Mesendoderm (in vitro differentiated cells): ENCODE measurements at places on chromosomes 2 and 18.

GRCh38 chr18:48785091-48785614 is 165.6 kb downstream of the SMAD7 start:
- no peak overlapping the region for H3K27ac ChIP-seq
- DNase-seq: no peak
- no peak overlapping the region for H3K4me3 ChIP-seq
- no peaks in the 10 kb centered on the region for H3K27me3 ChIP-seq

DNA sequence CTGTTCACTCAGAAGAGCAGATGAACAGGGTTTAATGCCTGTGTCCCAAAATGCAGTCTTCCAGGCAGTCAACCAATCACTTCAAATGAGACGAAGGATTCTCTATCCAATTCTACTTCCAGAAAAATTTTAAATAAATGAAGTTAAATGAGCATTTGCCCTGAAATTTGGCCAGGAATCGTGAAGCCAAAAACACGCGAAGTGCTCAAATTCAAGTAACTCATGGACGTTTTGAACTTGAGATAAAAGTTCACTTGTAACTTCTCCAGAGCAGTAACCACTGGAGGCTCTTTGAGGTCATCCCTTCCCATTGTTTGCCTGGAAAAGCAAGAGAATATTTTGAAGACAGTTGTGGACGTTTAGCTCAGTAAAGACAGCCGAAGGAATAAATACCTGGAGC is 928.5 kb downstream of the NRXN1 start:
- no peak overlapping the region for H3K4me3 ChIP-seq
- no peak for DNase-seq
- no peaks in the 10 kb centered on the region for H3K27me3 ChIP-seq
- H3K27ac ChIP-seq: no peak overlapping the region
- H3K36me3 ChIP-seq: no peaks in the 10 kb centered on the region

DNA sequence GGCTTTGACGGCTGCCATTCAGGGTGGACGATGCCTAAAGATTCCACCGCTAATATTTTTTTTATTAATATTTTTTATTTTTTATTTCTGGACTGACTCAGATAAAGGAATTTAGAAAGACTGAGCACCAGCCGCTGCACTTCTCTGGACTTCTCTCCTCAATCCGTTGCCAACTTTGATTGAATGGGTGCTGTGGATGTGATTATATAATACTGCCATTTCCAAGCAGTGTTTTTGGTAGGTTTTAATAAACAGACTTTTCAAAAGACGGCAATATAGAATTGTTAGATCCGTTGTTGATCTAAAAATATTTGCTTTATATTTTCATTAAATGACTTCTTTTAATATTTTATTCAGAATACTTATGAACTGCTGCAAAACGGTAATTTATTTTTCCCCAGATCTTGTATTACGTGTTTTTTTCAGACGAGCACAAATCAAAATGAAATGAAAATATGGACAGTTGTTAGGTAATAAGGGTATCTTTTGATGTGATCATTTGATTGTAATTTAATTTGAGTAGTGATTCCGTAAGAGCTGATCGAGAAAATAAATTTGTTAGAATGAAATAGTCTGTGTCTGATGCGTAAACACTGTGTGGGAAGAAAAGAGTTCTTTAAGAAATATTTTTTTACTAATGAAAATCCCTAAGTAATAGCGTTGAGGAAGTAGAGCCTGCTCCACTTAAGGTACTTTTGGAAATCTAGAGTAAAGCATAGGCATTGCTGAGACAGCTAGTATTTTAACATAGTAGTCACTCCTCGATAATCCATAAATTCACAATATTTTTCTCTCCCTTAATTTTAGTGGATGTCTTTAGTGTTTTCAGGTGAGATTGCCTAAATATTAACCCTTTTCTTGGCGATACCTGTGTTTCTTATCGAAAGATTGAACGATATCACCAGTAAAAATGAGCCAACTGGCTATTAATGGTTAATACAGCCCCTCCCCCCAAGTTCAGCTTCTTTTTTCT is 4.4 kb downstream of the POU3F3 start:
- H3K4me1 ChIP-seq: no peaks in the 10 kb centered on the region
- H3K27me3 ChIP-seq: peaks cover 47% of the 10 kb centered on the region
- DNase-seq: no peak
- H3K36me3 ChIP-seq: no peaks in the 10 kb centered on the region
- H3K4me3 ChIP-seq: no peak overlapping the region

DNA sequence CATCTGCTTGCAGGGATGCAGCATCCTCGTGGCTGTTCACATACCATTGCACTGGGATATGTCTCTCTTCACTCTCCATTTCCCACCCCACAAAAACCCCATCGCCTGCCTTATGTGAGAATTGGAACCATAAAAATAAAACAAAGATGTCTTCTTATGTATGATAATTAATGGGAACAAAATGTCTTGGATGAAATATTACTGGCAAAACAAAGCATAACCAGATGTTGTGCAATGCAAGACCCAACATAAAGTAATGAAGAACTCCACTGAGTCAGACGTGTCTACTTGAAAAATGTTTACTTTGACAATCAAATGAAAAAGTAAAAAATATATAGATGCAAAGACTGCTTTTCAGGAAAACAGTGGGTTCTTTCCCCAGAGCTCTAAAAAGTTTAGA is 611.3 kb upstream of the SYT4 start:
- no peaks in the 10 kb centered on the region for H3K4me1 ChIP-seq
- no peaks in the 10 kb centered on the region for H3K36me3 ChIP-seq
- no peak overlapping the region for H3K27ac ChIP-seq
- no peak for DNase-seq

GRCh38 chr2:149020432-149020851 is 18.1 kb upstream of the LYPD6B start:
- H3K4me1 ChIP-seq: peaks cover 7% of the 10 kb centered on the region
- no peaks in the 10 kb centered on the region for H3K27me3 ChIP-seq
- no peak for DNase-seq

DNA sequence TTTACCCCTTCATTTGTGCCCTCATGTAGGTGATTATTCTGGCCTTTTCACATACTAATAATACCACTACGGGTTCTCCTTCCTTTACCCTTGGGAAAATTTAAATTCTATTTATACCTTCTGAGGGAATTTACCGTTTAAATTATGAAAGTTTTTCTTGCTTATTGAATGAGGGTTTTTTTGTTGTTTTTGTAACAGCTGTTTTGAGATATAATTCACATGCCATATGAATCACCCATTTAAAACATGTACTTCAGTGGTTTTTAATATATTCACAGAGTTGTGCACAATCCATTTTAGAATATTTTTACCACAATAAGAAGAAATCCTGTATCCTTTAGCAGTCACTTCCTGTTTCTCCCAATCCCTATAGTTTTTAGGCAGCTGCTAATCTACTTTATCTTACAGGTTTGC is 54.7 kb downstream of the EML4 start:
- no peak overlapping the region for H3K27ac ChIP-seq
- no peaks in the 10 kb centered on the region for H3K27me3 ChIP-seq
- H3K4me1 ChIP-seq: no peaks in the 10 kb centered on the region

DNA sequence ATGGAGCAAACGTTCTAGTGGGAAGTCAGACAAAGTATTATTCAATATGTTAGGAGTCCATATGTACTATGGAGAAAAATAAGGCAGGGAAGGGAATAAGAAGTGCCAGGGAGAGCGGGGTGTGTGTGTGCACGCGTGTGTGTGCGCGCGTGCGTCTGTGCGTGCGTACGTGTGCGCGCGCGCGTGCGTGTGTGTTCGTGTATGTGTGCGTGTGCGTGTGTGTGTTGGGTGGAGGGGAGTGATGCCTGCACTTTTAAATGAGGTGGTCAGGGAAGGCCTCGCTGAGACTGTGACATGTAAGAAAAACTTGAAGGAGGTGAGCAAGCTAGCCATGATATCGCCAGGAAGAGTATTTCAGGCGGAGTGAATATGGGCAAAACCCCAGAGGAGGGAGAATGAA is 1.6 kb upstream of the MREG start:
- no peaks in the 10 kb centered on the region for H3K4me1 ChIP-seq
- H3K36me3 ChIP-seq: no peaks in the 10 kb centered on the region
- no peak overlapping the region for H3K27ac ChIP-seq

GRCh38 chr2:205746420-205746785 is 64.1 kb downstream of the NRP2 start:
- H3K27ac ChIP-seq: no peak overlapping the region
- DNase-seq: no peak
- H3K4me3 ChIP-seq: no peak overlapping the region

DNA sequence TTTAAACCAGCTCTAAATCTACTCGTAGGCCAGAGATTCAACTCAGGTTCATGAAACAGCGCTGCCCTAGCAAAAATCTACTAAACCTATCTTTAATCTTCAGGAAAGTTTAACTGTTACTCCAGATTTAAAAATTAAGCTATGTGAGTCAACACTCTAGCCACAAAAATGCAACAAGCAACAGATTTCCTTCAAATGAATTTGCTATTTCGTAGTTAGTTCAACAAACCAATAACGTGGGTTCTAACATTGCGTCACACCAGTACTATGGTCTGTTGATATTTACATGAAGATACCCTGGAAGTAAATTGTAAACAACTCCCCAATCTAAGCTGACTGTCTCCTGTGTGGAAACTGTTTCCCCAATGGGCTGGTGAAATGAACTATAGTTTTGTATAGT is 71.2 kb downstream of the FIGN start:
- H3K36me3 ChIP-seq: no peaks in the 10 kb centered on the region
- DNase-seq: no peak
- no peaks in the 10 kb centered on the region for H3K27me3 ChIP-seq
- H3K4me3 ChIP-seq: no peak overlapping the region
- no peaks in the 10 kb centered on the region for H3K4me1 ChIP-seq

DNA sequence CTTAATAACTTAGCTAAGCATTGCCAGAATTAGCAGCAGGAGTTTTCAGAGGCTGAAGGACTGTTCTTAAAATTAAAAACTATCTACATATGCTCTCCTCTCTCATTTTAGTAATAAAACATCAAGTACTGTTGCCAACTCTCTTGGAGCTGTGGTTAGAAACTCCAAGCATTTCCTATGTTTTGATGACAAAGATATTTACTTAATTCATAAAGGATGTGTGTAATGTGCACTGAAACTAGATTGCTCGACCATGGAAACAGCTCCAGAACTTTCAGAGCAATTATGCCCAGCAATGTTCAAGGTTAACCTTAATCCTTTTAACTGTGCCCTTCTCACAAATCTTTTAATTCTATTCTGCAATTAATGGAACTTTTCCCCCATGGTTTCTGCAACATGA is 8.4 kb downstream of the GRP start:
- peaks cover 2% of the 10 kb centered on the region for H3K27me3 ChIP-seq
- no peak for DNase-seq
- H3K36me3 ChIP-seq: no peaks in the 10 kb centered on the region
- H3K27ac ChIP-seq: no peak overlapping the region
- peaks cover 3% of the 10 kb centered on the region for H3K4me1 ChIP-seq

DNA sequence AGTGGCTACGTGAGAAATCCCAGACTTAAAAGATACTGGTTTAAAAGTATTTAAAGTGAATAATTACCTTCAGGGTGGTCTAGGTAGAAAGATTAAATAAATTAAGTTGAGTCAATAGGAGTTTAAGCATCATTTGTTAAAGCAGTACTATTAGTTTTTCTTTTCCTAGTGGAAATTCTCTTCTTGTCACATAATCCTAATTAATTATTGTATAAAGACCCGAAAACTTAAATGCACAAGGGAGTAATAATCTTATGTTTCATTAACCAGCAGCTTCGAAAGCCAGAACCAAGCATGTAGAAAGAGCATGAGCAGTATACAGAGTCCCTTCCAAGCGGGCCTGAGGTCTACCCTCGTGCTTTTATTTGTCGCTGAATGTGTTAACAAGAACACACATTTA is 90.2 kb upstream of the SKOR2 start:
- no peaks in the 10 kb centered on the region for H3K36me3 ChIP-seq
- DNase-seq: no peak
- H3K27me3 ChIP-seq: no peaks in the 10 kb centered on the region
- H3K27ac ChIP-seq: no peak overlapping the region

- no peak overlapping the region for H3K27ac ChIP-seq
- DNase-seq: peak; percentile 23
- H3K36me3 ChIP-seq: no peaks in the 10 kb centered on the region
- H3K4me3 ChIP-seq: no peak overlapping the region
Measured at GRCh38 chr2:161570424-161571050, 53.7 kb upstream of the SLC4A10 start.

DNA sequence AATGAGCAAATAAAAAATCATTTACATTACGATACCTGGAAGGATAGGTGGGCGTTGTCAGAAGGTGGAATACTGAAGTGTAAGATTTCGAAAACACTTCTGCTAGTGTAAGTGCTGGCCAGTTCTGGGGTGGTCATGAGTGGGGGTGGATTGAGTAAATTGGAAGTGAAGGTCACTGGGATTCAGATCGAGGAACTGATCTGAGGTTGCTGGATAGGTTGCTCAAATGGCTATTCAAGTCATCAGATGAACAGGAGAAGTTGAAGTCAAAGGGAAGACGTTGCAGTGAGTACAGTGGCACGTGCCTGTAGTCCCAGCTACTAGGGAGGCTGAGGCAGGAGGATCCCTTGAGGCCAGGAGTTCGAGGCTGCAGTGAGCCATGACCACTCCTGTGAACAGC is 95.7 kb downstream of the MALT1 start:
- peaks cover 3% of the 10 kb centered on the region for H3K4me1 ChIP-seq
- H3K27ac ChIP-seq: no peak overlapping the region
- DNase-seq: no peak
- no peaks in the 10 kb centered on the region for H3K36me3 ChIP-seq

DNA sequence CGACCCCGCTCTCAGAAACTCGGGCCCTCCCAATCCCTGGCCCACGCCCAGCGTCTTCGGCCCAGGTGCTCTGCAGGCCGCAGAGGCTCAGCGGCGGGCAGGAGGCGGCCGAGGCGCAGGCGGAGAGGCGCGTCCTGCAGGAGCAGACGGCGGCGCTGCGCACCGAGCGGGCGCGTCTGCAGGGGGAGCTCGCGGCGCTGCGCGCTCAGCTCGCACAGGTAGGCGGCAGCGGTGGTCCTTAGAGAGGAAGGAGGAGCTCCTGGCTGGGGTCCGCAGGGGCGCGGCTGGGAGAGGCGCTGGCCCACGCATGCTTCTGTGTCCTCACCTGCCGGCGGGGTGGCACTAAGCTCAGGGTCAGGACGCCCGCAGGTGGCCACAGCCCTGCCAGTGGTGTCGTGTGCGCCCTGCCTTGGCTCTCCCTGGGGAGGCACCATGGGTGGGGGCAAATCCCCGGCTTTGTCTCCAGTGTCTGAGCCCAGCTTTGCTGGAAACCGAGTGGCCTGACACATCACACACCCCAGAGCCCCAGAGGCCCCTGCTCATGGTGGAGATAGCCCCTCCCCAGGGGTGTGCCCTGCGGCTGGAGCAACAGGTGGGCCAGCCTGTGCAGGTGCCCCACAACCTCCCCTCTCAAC is 14.9 kb upstream of the SNED1 start:
- H3K27ac ChIP-seq: no peak overlapping the region
- H3K36me3 ChIP-seq: no peaks in the 10 kb centered on the region
- no peaks in the 10 kb centered on the region for H3K27me3 ChIP-seq
- peak; percentile 85 for DNase-seq
